ENCODE measurements at places on chromosomes 11 and 22.

DNA sequence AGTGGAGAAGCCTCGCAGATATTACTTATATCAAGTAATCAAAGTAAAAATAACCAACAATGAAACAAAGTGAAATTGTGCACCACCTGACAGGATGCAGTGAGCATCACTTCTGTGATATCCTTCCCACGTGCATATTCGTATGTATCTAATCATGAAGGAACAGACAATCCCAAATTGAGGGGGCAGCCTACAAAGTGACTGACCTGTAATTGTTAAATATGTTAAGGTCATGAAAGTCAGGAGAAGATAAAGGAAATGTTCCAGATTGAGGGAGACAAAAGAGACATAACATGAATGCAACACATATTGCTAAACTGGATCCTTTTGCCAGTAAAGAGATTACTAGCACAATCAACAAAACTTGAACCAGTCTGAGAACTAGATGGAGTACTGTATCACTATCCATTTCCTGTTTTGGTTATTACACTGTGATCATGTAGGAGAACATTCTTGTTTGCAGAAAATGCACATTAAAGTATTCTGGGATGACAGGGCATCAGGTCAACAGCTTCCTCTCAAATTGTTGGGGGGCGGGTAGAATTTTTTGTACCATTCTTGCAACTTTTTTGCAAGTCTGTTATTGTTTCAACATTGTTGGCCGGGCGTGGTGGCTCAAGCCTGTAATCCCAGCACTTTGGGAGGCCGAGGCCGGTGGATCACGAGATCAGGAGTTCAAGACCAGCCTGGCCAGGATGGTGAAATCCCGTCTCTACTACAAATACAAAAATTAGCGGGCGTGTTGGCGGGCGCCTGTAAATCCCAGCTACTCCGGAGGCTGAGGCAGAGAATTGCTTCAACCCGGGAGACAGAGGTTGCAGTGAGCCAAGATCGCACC is 2.0 kb downstream of the SBF2 start:
- DNase-seq, result no peak

DNA sequence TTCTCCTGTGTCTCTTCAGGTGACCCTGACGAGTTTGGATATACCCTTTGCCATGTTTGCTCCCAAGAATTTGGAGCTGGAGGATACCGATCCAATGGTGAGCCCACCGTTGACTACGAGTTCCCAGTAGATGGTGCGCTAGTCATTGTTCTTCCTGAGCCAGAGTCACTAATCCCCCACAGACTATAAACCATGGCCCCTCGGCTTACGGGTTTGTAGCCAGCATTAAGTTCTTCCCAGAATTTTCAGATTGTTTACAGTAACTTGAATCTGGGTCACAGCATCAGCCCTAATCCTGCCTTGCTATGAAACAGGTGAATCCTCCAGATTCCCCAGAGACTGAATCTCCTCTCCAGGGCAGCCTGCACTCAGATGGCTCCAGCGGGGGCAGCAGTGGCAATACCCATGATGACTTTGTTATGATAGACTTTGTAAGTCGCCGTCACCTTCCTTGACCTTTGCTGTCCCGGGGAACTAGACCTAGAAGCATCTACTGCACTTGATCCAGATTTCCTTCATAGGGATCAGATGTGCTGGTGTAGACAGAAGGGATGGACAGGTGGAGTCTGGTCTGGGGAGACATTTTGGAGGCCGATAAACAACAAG is 31.8 kb downstream of the ARHGAP1 start:
- no peak for DNase-seq

- DNase-seq, result no peak
These were observed 79.7 kb upstream of the HORMAD2 start for GRCh38 chr22:30000566-30000965.

DNA sequence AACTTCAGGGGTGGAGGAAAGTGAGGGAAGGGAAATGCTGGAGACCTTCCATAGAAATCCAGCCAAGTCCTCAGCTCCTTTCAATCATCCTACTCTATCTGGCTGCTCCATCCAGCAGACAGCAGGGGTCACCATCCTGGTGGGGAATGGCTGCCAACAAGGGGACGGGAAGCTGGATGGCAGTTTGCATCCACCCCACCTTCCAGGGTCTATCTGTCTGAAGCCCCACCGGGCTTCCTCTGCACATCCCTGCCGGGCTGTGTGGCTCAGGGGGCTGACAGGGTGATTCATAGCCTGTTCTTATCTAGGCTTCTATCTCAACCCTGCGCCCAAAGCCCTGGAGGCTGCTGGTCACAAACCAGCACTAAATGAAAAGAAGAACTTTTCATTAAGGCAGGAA is 1.1 kb downstream of the SYTL2 start:
- no peak for DNase-seq

DNA sequence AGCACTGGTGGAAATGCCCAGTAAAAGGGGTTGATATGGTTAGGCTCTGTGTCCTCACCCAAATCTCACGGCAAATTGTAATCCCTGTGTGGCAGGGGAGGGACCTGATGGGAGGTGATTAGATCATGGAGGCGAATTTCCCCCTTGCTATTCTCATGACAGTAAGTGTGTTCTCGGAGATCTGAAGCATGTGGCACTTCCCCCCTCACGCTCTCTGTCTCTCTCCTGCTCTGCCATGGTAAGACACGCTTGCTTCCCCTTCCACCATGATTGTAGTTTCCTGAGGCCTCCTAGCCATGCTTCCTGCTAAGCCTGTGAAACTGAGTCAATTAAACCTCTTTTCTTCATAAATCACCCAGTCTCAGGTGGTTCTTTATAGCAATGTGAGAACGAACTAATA is 37.4 kb downstream of the PACSIN2 start:
- DNase-seq, result no peak

- DNase-seq, result no peak
These were observed 154.2 kb downstream of the CCDC34 start for GRCh38 chr11:27208846-27209245.

DNA sequence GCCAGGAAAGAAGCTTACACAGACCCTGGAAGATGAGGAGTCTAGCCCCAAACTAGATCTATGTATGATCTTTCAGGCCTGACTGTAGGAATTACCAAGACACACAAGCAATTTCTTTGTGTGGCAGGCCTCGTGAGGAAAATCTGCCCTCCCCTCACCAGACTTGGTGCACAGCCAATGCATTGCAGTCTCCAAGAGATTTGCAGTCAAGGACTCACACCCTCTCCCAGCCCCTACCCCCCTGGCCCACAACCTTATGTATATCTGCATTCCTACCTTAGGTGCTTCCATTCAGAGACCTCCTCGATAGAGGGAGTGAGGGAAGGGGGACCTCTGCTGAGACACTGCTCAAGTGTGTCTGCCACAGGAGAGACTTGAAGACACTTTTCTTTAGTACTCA is 9.8 kb downstream of the OR8B12 start:
- DNase-seq, result no peak

DNA sequence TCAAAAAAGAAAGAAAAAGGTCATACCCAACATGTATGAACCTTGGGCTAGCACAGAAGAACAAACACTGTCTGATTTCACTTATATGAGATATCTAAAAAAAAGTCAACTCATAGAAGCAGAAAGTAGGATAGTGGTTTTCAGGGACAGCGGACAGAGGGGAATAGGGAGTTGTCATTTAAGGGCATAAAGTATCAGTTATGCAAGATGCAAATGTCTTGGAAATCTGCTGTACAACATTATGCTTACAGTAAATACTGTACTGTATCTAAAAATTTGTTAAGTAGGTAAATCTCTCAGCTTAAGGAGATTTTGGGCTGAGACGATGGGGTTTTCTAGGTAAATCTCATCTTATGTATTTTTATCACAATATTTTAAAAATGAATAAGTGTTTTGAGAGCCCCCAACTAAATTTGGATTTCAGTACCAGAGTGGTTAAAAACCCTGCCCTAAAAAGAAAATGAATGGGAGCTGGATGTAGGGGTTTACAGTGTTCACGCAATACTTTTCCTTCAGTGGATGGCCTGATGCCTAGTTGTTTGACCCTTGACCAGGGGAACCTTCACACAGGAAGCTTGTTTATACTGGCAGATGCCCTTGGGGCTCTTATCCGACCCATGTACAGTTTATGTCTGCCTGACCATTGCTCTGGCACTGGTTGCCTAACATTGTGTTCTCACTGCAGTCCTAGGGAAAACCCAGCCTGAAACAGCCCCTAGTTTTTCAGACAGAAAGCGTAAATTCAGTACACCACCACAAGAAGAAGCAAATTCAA is 34.8 kb downstream of the SLC22A9 start:
- DNase-seq, result no peak

- no peak for DNase-seq
These were observed 118.3 kb upstream of the NAV2 start for GRCh38 chr11:19594326-19594725.

DNA sequence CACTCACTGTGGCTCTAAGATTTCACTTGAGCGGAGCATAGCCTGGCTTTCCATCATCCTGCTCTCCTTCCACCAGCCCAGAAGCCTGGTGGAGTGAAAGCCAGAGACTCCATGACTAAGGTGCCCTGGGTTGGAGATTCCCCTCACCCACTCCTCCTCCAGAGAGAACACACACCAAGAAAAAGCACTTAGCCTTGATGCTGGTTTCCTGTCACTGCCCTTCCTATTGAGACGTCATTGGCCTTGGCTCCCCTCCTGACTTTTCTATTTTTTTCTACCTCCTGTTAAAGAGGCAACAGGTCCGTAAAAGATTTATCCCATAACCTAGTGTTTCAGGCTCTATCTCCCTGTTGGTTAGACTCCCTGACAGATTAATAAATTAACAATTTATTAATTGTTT is 38.5 kb upstream of the APLNR start:
- no peak for DNase-seq

- DNase-seq, result no peak
These were observed 35.9 kb downstream of the KIAA0930 start for GRCh38 chr22:45204819-45205218.

DNA sequence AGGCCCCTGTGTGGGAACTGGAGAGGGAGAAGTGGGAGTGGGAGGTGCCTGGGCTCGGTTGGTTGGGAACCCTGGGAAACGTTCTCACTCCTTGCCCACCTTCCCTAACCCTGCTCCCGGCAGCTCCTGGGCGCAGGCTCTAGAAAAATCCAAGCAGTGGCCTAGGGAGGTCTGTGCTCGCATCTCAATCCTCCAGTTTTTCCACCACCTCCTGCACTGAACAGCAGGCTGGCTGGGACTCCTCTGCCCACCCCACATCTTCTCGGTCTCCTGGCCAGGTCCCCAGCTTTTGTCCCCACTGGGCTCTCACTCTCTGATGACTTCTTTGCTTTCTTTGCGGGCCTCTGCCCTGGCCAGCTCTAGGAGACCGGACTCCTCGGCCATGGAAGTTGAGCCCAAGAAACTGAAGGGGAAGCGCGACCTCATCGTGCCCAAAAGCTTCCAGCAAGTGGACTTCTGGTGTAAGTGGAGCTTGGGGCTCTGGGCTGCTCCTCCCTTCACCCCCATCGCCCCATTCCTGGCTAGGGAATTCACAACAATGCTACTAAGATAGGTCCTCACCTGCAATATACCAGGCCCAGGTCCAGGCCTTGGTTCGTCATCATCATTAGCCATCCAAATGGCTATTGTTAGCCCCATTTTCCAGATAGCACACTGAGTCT is 35.6 kb downstream of the PRDM11 start:
- DNase-seq, result no peak

DNA sequence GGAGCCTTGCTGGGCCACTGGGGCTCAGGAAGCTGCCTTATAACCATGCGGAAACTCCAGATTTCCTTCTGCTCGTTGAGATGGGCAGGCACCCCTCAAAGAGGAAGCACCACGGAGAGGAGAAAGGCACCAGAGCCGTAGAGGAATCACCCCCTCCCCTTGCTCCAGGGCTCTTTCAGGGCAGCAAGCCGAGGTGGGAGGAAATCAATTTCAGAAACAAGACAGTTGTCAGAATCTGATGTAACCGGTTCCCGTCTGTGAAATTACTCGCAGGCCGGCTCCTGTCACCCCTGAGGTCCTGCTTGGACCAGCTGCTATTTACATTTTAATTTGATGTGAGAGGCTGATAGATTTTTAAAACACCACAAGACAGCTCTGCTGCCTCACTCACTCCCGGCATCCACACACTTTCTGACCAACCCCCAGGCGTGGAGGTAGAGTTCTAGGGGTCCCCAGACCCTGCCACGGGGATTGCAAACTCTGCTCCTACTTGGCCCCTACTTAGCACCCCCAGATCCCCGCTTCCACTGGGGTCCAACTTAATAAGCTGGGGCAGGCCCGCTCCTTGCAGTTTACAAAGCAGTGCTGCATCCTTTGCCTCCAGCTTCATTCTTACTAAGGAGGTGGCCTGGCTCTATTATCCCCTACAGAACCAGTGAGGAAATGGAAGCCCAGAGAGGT is 162.5 kb downstream of the CEP164 start:
- DNase-seq, result no peak

GRCh38 chr11:17012712-17013547 is 1.3 kb downstream of the PLEKHA7 start:
- DNase-seq, result no peak

GRCh38 chr11:64132191-64132771 is 33.6 kb downstream of the MACROD1 start:
- no peak for DNase-seq

- no peak for DNase-seq
These were observed 1.1 kb upstream of the DDX6 start for GRCh38 chr11:118791961-118792569.

GRCh38 chr22:43827003-43827735 is 15.1 kb upstream of the EFCAB6 start:
- no peak for DNase-seq

GRCh38 chr11:37511425-37511933 is 913.4 kb upstream of the RAG2 start:
- DNase-seq, result no peak

- no peak for DNase-seq
These were observed 11.7 kb downstream of the LRP4 start for GRCh38 chr11:46906609-46907041.

DNA sequence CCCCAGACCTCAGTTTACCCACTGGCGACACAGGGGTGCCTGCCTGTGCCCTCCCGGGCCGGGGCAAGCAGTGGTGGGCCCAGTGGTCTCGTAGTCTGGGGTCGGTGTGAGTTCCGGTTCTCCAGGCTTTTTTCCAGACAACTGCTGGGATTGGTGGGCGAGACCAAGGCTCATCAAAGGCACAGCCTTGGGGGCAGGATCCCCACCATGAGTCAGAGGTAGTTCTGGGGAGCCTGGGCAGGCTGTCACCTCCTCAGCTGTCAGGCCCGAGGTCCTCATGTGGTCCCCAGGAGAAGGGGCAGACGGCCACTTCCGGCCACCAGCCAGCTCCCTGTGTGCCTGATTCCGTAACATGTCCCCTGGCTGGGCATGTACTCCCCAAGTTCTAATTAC is 827 bp upstream of the MUC2 start:
- DNase-seq, result no peak

DNA sequence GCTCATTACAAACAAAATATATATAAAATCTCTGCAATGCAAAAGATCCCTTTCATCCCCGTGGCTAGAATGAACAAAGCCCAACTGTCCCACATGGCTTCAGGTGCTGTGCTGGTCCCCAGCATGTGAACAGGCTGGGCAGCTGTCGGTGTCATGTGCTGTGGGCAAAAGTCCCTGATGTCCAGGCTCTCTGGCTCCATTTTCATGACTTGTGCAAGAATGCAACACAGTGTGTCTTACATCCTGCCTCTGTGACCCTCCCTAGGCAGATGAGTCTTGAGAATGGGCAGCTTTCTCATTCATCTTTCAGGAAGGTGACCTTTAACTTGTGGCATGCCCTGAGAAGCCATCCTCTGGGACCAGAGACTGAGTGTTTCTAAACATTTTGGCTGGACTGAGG is 14.5 kb downstream of the GUCD1 start:
- no peak for DNase-seq
